ENCODE measurements at places on chromosomes 1 and 21.

GRCh38 chr1:1146026-1146425 is 27.7 kb upstream of the TTLL10 start:
- no peak for DNase-seq

DNA sequence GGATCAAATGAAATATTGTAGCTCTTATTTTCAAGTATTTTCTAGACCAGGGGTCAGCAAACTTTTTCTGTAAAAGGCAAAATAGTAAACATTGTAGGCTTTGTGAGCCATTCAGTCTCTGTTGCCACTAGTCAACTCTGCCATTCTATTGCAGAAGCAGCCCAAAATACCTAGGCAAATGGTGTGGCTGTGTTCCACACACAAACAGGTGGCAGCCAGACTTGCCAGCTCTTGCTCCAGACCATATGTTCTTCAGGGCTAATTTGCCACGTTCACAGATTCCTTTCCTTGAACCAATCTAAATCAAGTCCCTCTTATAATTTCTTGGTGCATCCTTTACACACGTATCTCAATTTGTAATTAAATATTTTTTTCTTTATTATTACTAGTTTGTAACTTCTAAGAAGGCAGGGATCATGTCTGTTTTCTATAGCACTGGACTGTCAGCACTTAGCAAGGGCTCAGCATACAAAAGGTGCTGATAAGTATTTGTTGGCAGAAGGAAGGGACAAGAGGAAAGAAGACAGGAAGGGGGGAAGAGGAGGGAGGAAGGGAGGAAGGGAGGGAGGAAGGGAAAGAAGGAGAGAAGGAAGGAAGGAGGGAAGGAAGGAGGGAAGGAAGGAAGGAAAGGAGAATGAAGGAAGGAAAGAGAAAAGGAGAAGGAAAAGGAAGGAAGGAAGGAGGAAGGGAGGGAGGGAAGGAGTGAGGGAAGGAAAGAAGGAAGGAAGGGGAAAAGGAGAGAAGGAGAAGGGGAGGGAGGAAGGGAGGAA is 106.5 kb upstream of the EDEM3 start:
- DNase-seq: no peak

DNA sequence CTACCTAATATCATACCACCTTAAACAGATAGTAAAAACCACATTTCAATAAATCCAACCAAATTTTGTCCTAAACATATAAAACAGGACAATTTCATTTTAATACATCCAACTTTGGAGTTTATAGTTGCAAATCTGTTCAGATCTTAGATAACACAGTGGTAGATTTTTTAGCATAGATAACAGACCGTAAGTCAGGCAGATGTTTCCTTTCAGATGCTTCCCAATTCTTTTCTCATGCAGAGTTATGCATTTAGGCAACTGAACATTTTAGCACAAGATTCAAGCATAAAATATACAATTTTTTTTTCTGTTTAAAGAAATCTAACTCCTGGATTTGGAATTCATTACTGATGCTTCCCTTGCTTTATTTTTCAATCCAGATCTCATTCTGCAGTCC is 156.5 kb upstream of the ZNHIT6 start:
- no peak for DNase-seq

DNA sequence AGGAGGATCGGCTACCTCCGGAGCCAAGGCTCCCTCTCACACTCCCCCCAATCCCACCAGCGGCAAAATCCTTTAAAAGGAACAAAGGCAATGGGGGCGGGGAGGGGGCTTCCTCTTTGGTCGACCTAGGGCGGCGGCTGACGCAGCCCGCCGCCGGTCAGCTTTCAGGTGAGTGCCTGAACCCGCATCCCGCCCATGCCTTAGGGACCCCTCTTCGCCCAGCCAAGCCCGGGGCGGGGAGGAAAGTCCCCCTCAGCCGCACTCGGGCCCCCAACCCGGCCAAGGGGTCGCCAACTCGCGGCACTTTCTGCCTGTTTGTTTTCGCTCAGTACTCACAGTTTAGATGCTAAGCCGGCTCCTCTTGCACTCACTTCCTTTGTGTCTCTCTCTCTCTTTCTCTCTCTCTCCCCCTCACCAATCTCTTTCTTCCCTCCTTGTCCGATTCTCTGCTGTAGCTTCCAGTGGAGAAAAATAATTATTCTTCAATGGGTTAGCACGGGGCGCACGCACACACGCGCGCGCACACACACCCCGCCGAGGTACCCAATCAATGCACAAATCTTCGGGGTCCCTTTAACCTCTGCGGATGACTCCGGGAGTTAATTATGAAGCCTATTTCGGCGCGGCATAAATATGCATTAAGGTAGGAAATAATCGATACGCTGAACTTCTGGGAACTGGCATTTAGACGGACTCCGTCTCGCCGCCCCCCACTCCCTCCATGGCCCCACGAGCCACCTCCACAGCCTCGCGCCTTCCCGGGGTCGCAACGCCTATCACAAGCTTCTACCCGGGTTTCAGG is at the start of gene BLACAT1:
Gene BLACAT1 (minus strand): TSS at position 465 of the 802 bp plus-strand sequence.
- DNase-seq: no peak

- DNase-seq: no peak
These were observed 80.9 kb upstream of the BACH1 start for GRCh38 chr21:29217818-29218291.

DNA sequence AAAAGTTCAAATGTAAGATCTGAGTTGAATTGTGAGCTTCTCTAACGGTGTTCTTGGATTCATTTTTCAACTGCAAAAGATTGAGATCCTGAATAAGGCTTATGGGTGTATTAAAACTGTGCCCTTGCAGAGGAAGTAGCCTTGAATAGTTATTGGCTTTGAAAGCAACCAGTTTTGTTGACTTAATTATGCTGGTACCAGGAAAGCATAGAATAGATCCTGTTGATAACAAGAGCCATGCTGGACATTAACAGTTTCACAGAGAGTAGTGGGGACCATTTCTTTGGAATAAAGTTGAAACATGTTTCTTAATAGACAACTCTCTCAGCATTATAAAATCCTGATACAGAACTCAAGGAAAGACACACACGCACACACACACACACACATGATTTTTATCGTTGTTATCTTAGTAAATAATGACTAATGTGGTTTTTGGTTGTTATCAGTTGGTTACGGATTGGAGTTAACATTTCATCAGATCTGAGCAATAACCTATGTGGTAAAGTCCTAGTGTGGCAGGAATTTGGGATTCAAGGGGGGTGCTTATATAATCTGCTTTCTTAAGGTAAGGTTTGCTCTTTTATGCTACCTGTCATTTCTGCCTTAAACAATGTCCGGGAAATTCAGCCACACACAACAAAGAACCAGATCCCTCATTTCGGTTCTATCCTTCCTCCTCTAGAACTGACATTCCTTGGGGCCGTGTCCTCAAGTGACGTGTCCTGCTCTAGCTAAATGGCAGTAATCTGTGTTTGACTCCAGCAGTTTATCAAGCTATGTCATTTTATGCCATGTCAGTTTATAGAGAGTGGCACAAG is 330.9 kb downstream of the CHRM3 start:
- DNase-seq: no peak
